Astrocyte (in vitro differentiated cells and primary cell): ENCODE measurements at places on chromosomes 16 and 17.

DNA sequence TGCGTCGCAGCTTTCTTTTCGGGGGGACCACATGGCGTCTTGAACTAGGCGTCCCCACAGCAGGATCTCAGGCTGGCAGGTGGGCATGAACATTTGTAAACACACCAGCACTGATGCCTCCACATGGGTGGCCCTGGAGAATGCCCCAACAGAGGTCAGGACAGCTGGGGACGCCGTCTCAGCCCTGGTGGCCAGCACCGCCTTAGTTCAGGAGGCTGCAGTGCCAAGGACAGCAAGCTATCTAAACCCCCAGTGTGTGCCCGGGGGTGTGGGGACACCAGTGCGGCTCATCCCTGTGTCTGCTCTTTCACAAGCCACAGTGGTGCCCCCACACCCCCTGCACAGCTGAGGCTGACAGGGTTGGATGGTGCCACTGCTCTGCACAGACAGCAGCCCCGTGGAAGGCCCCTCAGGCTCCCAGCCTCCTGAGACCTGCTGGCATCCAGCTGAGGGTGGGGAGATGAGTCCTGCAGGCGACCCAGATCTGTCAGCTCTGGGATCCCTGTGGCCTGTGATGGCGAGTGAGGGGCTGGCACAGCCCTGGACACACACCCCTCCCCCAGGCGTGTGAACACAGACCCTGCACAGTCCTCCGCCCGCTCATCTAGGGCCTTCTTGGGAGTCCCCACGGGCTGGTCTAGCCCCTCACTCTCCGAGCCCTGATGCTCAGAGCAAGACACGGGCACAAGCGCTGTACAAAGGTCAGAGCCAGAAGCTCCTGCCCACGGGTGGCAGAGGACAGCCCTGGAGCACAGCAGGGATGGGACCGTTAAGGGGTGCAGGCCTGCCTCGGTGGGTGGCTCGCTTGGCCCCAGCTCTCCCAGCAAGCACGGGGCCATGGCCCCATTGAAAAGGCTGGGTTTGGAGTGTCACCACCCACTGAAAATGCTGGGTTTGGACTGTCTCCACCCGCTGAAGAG lies 10.7 kb downstream of the FSCN2 start:
- no peak for DNase-seq

- DNase-seq, result peak; percentile 68
These were observed 356.6 kb upstream of the XYLT1 start for GRCh38 chr16:17827313-17827712.

GRCh38 chr17:77723909-77724875 lies 234.3 kb upstream of the TNRC6C start:
- no peak for DNase-seq

- DNase-seq, result no peak
These were observed 5.9 kb downstream of the B3GNT9 start for GRCh38 chr16:67144943-67145342.

GRCh38 chr17:51428668-51429495 lies 168.5 kb downstream of the UTP18 start:
- DNase-seq, result no peak

GRCh38 chr17:80363518-80364090 lies 51.4 kb upstream of the ENDOV start:
- DNase-seq, result no peak

GRCh38 chr17:64091116-64091515 lies 38.8 kb downstream of the ERN1 start:
- no peak for DNase-seq

DNA sequence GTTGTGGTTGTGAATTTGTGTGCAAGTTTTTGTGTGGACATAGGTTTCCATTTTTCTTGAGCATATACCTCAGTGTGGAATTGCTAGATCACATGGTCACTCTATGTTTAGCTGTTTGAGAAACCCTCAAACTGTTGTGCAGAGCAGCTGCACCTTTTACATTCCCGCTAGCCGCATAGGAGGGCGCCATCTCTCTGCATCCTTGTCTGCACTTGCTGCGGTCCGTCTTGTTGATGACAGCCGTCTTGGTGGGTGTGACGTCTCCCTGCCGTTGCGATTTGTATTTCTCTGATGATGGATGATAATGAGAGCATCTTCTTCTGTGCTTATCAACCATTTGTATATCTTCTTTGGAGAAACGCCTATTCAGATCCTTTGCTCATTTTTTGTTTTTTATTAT lies 25.1 kb upstream of the IL17C start:
- DNase-seq, result no peak
